ENCODE measurements at places on chromosomes 7 and 10. TPM values are rescaled to one million over a fixed set of nuclear protein-coding genes. Genes with fewer than 3 reads are reported as not detected.

Gene GDF2
- not detected for total RNA-seq

Gene HGF
- 3.4 TPM for total RNA-seq

Gene GAD2
- total RNA-seq = not detected

Gene ZNF365
- total RNA-seq = not detected

Gene RELN
- total RNA-seq = 787 TPM

Gene INA
- total RNA-seq = 0.14 TPM

Gene VIPR2
- total RNA-seq = not detected

Gene VSTM4
- total RNA-seq = 1.0 TPM

Gene RAB19
- total RNA-seq = not detected
